ENCODE measurements at places on chromosomes 7 and 10. TPM values are rescaled to one million over a fixed set of nuclear protein-coding genes. Genes with fewer than 3 reads are reported as not detected.

Gene SPDYE18
- total RNA-seq, result 0.41 TPM

- DNase-seq, result no peak
Measured at GRCh38 chr10:96305019-96305418, 785 bp downstream of the DNTT start.

DNA sequence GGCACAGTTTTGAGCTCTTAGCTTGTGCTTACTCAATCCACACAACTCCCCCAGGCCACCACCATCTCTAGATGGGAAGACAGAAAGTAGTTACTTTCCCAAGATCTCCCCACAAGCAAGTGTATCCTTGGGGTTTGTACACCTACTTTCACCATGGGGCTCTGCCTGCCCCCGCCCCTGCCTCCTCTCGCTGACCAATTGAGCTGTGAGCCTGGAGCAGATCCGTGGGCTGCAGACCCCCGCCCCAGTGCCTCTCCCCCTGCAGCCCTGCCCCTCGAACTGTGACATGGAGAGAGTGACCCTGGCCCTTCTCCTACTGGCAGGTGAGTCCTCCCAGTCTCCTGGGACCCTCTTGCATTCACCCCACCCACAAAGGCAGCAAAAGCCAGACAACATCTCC lies 2.0 kb downstream of the FXYD4 start:
- DNase-seq, result no peak

DNA sequence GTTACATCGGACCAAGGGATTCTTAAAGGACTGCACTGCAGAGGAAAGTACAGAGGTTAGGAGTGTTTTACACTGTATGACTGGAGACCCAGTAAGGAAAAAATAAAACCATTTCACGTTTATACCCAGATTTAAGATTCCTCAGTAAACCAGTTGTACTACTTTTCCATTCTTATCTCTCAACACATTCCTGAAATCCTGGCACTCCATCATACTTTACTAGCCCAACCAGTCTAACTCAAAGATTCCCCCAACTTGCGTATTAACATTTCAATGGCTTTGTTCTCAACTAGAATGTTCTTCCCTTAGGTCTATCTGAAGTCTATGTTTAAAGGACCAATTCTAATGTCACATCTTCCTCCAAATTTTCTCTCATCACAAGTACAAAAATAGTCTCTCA lies 8.0 kb downstream of the CCDC186 start:
- no peak for DNase-seq

GRCh38 chr10:23656735-23657134 lies 217.9 kb downstream of the OTUD1 start:
- DNase-seq, result no peak

GRCh38 chr10:3432081-3432825 lies 259.7 kb upstream of the PITRM1 start:
- DNase-seq, result no peak

DNA sequence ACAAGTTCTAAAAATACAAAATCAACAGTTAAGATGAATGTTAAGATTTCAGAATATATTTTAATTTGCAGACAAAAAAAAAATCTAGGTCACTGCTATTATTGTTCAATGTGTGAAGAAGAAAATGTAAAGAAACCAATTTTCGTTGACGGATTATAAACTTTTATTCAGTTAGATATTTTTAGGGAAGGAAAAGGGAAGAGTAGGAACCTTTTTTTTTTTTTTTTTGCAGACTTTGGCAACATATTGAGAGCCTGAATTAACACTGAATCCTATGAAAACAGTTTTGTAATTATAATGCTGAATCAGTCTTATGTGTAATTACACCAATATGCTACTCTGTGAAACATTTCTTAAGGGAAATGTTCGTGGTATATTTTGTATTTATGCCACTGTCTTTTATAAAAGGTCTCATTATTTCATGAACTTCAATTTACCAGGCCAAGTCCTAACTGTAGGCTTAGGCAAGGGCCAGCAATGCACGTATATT lies 106.3 kb downstream of the ST8SIA6 start:
- no peak for DNase-seq

DNA sequence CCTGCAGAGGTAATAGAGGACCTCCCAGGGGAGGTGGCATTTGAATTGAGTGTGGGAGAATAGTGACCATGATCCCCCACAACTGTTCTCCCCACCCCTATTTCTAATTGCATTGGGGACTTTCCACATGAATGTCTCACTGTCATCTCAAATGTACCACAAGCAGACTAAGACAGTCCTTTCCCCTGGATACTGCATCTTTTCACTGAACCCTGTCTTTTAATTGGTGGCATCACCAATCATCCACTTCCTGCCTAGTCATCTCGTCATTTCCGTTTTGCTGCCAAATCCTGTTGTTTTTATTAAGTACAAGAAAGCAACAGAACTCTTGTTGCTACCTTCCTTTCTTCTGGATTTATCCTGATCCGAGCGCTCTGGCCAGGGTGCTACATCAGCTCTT lies 120.3 kb downstream of the NRP1 start:
- no peak for DNase-seq

Gene GPR15LG
- total RNA-seq, result not detected

Gene FAM180A
- total RNA-seq, result 6.1 TPM

Gene FEZF1
- not detected for total RNA-seq

DNA sequence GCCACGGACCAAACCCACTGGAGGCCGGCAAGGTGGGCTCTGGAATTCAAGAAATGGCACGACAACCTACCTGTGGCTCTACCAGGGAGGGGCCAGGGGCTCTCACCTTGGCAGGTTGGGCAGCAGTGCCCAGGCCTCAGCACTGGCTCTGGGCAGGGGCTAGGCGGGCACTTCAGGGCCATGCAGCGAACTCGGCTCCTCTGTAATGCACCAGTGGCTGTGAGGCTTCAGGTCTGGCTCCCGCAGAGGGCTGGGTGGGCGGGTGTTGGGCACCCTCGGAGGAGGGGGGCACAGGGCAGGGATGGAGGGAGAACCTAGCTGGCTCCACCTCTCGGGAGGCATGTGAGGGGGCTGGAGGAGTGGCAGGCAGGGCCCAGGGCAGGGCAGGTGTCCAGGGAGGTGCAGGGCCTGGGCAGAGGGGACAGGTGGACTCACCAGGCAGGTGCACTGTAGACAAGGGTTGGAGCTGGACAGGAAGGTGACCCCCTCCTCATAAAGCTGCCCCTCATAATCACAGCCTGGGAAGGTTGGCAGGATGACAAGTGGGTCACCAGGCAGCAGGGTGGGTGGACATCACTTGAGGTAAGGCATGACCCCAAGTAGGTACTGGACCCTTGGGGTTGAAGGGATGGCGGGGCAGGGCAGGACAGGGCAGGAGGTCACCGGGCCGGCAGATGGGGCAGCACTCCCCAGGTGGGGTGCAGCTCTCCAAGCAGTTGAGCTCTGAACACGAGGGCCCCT lies 6.7 kb downstream of the KCP start:
- peak; percentile 14 for DNase-seq

DNA sequence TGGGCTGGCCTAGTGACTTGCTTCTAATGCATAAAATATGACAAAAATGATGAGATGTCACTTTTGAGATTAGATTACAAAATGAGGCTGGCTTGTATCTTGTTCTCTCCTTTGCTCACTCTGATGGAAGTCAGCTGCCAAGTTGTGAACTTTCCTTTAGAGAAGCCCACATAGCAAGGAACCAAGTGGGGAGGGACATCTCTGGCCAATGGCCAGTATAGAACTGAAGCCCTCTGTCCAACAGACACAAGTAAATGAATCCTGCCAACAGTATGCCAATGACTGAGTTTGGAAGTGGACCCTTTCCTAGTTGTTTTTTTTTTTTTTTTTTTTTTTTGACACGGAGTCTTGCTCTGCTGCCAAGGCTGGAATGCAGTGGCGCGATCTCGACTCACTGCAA lies 3.3 kb downstream of the ZC3HC1 start:
- DNase-seq, result no peak

GRCh38 chr10:37640301-37640700 lies 217.1 kb downstream of the ZNF248 start:
- no peak for DNase-seq

DNA sequence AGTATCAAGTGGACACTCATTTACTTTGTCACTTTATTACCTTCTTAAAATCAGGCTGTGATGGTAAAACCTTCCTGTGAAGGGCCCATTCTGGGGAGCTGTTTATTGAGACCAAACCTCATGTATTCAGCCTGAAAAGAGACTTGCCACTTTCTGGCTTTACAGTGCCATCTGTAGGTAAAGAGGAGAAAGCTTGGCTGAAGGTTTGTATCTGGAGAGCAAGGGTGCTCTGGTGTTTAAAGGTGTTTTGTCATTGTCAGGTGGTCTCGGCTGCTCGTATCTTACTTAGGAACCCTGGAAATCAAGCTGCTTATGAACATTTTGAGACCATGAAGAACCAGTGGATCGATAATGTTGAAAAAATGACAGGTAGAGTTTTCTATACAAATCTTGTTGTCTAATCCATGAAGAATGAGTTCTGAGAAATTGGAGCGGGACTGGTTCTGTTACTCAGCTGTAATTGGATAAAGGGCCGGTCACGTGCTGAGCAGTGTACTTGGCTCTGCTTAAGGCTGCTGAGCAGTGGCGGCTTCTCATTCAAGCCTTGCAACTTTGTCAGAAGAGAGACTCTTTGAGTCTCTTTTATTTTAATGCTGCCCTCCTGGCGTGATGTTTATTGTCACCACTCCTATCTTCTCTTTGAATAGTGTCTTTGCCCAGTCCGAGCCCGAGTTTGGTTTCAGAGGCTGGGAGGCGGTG lies 46.9 kb downstream of the AP3M1 start:
- DNase-seq, result no peak

Gene OR2A7
- total RNA-seq, result 0.22 TPM

Gene LIPF
- not detected for total RNA-seq

GRCh38 chr7:48245751-48246472 lies 74.7 kb downstream of the ABCA13 start:
- no peak for DNase-seq

Gene VPS37D
- total RNA-seq, result 3.0 TPM

Gene SYT15
- total RNA-seq, result 3.2 TPM

DNA sequence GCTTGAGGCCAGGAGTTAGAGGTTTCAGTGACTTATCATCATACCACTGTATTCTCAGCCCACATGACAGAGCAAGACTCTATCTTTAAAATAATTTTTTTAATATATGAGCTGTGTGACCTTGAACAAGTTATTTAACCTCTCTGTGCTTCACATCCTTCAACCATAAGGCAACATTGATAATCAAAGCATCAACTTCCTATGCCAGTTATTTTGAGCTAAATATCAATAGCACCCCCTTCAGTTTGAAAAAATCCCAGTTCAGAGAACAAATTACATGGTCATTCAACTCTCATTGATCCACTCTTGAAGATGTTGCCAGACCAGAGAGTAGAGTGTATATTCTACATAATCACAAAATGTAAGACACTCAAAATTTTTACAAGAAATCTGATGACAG lies 53.0 kb downstream of the ASNS start:
- DNase-seq, result no peak

DNA sequence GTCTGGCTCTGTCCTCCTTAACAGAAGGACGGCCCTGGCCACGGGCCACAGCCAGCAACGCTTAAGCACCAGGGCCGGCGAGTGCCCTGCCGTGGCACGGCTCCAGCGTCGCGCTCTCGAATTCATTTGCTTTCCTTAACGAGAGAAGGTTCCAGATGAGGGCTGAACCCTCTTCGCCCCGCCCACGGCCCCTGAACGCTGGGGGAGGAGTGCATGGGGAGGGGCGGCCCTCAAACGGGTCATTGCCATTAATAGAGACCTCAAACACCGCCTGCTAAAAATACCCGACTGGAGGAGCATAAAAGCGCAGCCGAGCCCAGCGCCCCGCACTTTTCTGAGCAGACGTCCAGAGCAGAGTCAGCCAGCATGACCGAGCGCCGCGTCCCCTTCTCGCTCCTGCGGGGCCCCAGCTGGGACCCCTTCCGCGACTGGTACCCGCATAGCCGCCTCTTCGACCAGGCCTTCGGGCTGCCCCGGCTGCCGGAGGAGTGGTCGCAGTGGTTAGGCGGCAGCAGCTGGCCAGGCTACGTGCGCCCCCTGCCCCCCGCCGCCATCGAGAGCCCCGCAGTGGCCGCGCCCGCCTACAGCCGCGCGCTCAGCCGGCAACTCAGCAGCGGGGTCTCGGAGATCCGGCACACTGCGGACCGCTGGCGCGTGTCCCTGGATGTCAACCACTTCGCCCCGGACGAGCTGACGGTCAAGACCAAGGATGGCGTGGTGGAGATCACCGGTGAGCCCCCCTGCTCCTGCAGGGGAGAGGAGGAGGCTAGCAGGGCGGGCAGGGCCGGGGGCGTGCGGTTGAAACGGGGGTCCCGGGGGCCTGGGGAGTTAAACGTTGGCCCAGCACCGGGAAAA lies at the start of gene HSPB1:
Gene HSPB1, plus strand, starts transcription at position 327 of the 855 bp plus-strand sequence. Its CDS starts 40 bp downstream, at position 367.
- peak; percentile 95 for DNase-seq

- DNase-seq, result no peak
Measured at GRCh38 chr7:134623193-134623592, 23.5 kb upstream of the BPGM start.

DNA sequence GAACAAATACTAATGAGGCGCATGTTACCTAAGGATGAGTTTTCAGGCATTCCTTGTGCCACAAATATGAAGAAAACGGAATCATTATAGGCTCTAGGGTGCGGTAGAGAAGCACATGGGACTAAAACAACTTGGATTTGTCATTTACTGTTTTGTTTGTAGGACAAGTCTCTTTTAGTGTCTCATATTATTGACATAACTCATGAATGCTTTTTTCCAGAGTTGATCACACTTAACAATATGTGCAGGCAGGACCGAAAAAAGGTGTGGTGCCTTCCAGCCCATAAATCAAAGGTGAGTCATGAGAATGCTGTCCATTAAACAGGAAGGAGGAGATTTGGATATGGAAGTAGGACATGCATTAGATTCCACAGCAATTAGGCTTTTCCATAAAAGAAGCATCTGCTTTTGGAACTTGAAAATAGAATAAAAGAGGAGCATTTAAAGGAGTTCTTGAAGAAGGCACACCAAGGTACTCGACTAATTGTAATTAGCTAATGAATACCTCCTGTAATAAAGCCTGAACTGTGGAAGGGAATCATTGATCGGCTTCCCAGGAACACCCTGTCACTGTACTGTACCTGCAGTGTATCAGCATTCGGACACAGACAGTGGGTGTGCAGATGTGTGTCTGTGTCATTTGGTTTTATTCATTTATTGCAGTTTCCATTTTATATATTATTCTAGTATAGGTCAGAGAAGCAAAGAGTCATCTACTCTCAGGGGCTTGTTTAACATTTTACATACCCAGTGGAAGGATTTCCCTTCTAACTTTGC lies 119.7 kb upstream of the KLF14 start:
- no peak for DNase-seq

Gene GSAP
- total RNA-seq, result 7.3 TPM

GRCh38 chr7:10860516-10860915 lies 113.2 kb upstream of the PHF14 start:
- DNase-seq, result no peak

Gene LBX1
- not detected for total RNA-seq

DNA sequence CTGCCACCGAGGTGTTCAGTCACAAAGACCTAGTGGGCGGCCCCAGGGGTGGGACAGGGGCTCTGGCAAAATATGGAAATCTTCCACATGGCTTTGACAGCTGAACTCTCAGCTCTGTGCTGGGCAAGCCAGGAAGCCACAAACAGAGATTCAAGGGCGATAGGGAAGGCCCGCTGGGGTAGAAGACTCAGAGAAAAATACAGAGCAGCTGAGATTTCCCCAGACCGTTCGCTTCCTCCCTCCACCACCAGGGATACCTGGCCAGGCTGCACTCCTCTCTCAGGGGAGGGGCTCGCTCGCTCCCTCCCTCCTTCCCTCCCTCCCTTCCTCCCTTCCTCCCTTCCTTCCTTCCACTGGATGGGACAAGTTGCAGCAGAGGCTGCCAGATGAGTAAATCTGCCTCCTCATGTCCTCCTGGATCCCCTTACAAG lies 260.5 kb downstream of the PRPF18 start:
- no peak for DNase-seq

Data from Right ventricle myocardium inferior (tissue), 1 donor.